ENCODE measurements at places on chromosomes 7 and 10.
A peak's percentile ranks its signal among the peaks of the same experiment; 100 is the strongest.

GRCh38 chr10:72087969-72088888 lies at the start of gene SPOCK2:
TSS of gene SPOCK2 (minus strand) at chr10:72088551. CDS start at chr10:72088328, 223 bp downstream.
- no peak for DNase-seq

- no peak for DNase-seq
Observed at GRCh38 chr10:5503477-5503835, 4.1 kb upstream of the CALML5 start.

DNA sequence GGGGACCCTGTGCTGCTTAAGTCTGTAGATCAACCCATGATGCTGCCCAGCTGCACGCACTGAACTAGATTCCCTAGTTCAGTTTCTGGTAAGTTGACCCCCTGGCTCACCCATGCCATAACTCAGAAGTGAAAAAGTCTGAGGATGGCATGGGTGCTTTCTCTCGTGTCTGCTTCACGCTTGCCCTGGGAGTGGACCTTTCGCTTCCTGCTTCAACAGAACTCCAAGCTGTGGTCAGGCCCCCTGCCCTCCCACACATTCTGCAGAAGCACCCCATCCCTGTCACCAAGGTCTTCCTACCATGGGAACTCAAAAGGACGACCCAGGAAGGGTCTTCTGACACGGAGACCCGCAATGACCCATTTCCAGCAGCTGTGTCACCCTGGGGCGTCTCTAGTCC lies 39.9 kb downstream of the LRRC18 start:
- no peak for DNase-seq

- DNase-seq: peak; percentile 55
Observed at GRCh38 chr10:84179059-84179710, 5.6 kb downstream of the GPR15LG start.

- DNase-seq: no peak
Observed at GRCh38 chr7:82049891-82050533, 280.2 kb upstream of the HGF start.

- no peak for DNase-seq
Observed at GRCh38 chr10:32952541-32953276, 5.3 kb downstream of the ITGB1 start.

All from mesenteric fat pad (tissue), 1 donor.